ENCODE measurements at places on chromosomes 3 and 15.

- DNase-seq = no peak
These were observed 733.6 kb downstream of the EPHA3 start for GRCh38 chr3:89841041-89841440.

- peak; percentile 80 for DNase-seq
These were observed 1.4 kb upstream of the PARP14 start for GRCh38 chr3:122679085-122679881.

- no peak for DNase-seq
These were observed 547 bp upstream of the PCCB start for GRCh38 chr3:136249593-136249992.

GRCh38 chr3:4995500-4996053 lies 16.3 kb downstream of the BHLHE40 start:
- DNase-seq = no peak

- no peak for DNase-seq
These were observed 13.3 kb downstream of the TAFA4 start for GRCh38 chr3:68919000-68919399.

DNA sequence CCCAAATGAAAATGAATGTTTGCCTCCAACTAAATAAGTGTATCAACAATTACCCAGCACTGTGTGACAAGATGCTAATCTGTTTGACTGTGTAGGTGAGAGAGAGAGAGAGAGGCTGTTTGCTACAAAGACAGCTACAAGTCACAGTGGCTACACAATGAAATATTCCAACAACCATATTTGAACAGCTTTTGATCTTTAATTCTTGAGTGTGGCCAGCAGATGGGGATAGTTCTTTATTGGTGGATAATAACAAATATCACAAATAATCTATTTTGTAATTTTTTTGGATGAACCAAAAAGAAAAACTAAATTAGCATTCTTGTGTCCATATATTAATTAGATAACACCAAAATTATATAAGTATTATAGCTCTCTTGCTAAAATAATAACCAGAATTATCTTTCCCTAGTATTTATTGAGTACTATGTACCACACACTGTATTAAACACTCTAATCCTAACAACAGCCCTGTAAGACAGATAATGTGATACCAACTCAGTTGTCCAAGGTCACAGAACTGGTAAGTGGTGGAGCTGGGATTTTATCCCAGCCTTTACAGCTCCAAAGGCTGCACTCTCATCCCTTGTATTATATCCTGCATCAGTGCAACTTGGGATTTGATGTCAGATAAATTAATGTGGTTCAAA lies 61.9 kb upstream of the C3orf80 start:
- no peak for DNase-seq

- peak; percentile 47 for DNase-seq
These were observed 64.5 kb downstream of the ZNF148 start for GRCh38 chr3:125310623-125311081.

DNA sequence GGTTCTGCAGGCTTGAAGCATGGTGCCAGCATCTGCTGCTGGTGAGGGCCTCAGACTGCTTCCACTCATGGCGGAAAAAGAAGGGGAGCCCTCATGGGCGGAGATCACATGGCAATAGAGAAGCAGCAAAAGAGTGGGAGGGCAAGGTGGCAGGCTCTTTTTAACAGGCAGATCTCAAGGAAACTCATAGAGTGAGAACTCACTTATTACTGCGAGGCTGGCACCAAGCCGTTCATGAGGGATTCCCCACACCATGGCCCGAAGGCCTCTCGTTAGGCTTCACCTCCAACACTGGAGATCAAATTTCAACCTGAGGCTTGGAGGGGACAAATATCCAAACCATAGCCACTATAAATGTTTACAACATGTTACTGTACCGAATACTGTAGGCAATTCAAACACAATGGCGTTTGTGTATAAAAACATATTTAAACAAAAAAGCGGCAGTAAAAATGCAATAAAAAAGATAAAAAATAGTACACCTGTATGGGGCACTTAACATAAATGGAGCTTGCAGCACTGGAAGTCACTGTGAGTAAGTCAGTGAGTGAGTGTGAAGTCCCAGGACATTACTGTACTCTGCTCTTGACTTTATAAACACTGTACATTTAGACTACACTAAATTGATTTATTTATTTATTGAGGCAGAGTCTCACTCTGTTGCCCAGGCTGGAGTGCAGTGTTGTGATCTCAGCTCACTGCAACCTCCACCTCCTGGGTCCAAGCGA lies 18.8 kb upstream of the MOBP start:
- no peak for DNase-seq

GRCh38 chr3:106256249-106256957 lies 387.6 kb upstream of the CBLB start:
- DNase-seq = no peak

DNA sequence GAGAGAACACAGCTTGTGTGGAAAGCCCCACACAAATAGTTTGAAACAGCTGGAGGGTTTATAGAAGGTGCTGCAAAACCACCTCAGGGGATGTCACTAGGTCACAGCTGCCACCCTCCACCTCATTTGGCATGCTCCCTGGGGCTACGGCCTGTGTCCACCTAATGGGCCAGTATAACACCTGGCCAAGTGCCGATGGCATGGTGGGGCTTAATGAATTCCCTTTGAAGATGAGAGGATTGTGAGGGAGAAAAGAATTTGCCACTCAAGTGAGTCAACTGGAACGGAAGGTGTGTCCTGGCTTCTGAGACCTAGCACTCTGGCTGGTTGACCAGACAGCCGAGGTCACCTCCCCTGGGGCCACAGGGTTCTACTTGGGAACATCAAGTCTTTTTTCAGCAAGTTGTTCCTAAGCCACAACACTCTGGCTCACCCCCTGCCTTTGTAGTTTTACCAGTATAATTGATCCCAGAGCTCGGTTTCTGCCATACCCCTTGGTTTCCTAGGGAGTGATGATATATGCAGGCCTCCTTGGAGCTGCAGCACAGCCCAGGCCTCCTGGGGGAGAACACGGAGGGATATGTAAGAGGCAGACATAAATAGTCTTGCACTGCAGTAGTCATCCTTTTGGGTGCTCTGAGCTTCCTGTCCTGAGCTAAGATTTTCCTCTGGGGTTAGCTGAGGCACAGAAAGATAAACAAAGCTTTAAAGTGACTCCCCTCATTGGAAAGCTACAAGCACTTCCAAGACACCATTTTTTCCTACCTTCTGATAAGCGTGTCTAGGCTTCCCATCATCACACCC lies 178.2 kb upstream of the LPP start:
- no peak for DNase-seq

DNA sequence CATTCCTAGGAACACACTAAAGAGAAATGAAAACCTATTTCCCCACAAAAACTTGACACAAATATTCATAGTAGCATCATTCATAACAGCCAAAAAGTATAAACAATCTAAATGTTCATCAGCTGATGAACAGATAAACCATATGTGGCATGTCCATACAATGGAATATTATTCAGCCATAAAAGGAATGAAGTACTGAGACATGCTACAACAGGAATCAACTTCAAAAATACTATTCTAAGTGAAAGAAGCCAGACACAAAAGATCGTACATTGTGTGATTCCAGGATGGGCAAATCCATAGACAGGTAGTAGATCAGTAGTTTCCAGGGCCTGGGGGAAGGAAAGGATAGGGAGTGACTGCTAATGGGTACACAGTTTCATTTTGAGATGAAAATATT lies 118.0 kb downstream of the GSK3B start:
- no peak for DNase-seq

DNA sequence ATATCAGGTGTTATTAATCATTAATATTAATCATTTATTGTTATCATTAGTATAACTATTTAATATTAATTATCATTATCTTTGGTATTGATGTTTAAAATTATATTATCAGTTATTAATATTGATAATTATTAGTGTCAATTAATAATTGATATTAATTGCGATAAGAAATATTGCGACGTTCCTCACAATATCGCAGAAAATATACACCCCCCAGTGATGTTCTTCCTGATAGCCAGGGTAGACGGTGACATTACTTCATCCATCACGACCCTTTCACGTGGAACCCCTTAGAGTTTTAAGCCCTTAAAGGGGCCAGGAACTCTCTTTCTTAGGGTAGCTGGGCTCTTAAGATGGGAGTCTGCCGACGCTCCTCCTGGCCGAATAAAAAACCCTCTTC lies 98.6 kb upstream of the OSBPL11 start:
- no peak for DNase-seq

GRCh38 chr3:151293127-151293526 lies 14.8 kb upstream of the P2RY14 start:
- DNase-seq = no peak

- DNase-seq = no peak
These were observed 438.8 kb downstream of the FHIT start for GRCh38 chr3:60812502-60812901.

All from activated CD4-positive, alpha-beta T cell treated with anti-CD3 and anti-CD28 coated beads, Interleukin-2, amount 50 U/mL, for 1 hour (primary cell).